ENCODE measurements at places on chromosomes 11 and 22. TPM values are rescaled to one million over a fixed set of nuclear protein-coding genes. Genes with fewer than 3 reads are reported as not detected.
A peak's percentile ranks its signal among the peaks of the same experiment; 100 is the strongest.

The TBX10 gene
- total RNA-seq, result not detected

DNA sequence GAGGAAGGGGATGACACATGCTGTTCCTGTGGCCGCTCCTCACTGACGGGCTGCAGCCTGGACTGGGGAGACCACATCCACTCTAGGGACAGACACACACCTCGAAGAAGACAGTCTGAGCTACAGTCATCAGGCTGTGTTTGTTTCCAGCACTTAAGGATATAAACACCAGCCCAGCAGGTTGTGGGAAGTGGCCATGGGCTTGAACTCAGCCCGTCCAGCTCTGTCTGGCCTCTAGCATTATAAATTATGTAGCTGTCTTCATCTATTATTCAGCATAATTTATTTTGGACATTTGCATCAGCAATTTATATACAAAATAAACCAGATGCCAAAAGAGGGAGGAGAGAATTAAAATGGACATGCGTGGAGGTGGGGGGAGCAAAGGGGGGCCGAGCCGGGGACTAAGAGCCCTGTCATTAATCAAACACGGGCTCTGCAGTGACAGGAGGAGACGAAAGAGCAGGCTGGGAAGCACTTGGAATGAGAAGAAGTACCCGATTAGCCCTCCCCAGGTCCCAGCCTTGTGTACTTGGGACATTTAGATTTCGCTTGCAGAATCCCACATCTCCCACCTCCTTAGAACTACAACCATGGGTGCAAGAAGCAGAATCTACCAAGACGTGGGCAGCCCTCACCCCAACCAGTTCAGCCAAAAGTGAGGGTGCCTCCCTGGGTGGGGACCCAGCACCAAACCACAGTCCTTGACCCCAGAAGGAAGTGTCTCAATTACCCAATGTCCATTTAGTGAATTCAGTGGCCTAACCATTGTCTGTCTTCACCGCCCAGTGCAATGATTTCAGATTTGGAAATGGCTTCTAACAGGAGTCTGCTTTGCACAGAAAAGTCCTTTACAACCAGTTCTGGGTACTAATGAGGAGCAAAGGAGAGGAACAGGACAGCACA, 309.6 kb downstream of the OPCML start:
- DNase-seq, result no peak

The OR2AG1 gene
- total RNA-seq, result not detected

The ALX4 gene
- total RNA-seq, result not detected

DNA sequence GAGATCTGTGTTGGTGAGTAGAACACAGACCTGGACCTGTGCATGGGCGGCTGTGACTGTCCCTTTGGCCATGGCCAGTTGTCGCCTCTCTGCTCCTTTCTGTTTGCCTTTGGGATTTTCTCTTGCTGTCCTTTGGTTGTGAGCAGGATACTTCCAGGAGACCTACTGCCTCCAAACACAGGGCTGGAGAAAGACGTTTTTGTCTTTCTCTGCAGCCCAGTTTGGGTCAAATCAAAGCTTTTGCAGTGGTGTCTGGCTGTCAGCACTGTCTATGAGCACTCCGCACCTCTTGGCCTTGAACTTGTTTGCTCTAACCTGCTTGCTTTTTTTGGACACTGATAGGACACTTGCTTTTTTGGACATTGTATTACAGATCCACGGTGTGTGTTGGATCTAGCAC, 108.9 kb upstream of the SORL1-AS1 start:
- no peak for DNase-seq

DNA sequence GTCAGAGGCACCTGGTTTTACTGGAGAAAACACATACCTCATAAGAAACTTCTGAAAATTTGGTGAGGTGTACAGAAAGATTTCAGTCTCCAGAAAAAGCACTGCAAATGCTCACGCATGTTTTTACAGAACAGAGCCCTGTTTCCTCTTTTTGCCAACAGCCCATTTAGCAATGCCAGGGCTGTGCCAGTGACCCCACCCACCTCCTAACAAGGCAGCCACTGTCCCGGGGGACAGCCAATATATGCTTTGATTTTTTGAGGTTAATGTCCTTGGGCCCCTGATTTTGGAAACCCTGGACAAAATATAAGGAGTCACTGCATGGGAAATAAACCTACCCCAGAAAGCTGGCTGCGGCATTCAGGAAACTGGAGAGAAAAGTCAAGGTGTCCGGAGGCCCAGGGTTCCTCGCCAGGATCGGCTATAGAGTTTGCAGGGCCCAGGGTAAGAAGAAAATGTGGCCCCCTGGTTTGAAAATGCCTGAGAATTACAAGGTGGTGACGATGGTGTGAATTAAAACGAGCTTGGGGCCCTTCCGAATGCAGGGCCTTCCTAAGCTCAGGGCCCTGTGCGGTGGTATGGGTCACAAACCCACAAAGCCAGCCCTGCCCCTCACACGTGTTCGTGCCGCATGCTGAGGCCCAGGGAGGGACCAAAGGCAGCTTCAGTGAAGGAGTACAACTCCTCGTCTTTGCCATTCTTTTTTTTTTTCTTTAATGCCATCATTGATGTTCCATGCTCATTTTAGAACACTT, 71.1 kb upstream of the WNT7B start:
- peak; percentile 79 for DNase-seq

The AP1B1 gene
- total RNA-seq, result 49.8 TPM

DNA sequence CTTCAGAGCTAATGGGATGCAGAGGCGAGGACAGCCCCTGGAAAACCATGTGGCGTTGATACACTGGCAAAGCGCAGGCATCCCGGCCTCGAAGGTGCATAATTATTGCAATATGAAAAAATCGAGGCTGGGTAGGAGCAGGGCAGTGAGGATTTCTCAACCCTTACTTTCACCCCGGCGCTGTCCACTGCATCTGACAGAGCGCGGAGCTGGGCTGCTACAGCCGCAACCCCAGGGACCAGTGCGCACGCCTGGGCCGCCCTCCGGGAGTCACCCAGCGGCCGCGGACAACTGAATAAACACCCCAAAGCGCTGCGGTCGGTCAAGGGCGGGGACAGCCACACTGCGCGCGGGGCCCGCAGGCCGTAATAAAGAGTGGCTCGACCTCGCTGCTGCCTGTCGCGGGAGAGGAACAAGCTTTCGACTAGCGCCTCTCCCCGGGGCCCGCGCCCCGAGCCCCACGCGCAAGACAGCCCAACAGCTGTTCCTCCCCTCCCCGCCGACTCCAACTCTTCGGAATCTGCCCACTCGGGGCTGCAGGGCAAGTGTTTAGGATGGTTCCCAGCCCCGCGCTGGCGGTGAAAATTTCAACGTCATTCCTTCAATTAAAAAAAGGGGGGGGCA, 3.6 kb upstream of the WT1 start:
- DNase-seq, result no peak

The LARGE2 gene
- not detected for total RNA-seq

DNA sequence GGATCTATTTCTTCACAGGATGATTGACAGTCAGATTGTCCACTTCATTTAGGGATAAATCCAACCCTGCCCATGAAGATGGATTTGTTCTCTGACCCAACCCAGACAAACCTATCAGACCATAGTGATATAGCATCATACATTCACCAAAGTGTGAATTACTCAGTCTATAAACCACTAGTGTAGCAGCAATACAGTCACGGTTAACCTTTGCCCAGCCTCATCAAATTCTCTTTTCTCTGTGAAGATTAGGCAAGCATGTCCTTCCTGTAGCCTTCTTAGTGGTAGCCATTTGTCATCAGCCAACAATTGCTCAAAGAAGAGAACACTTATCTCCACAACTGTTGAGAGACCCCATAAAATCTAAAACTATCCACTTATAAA, 14.4 kb upstream of the BIRC2 start:
- no peak for DNase-seq

The DRD2 gene
- not detected for total RNA-seq

The KRTAP5-8 gene
- not detected for total RNA-seq

DNA sequence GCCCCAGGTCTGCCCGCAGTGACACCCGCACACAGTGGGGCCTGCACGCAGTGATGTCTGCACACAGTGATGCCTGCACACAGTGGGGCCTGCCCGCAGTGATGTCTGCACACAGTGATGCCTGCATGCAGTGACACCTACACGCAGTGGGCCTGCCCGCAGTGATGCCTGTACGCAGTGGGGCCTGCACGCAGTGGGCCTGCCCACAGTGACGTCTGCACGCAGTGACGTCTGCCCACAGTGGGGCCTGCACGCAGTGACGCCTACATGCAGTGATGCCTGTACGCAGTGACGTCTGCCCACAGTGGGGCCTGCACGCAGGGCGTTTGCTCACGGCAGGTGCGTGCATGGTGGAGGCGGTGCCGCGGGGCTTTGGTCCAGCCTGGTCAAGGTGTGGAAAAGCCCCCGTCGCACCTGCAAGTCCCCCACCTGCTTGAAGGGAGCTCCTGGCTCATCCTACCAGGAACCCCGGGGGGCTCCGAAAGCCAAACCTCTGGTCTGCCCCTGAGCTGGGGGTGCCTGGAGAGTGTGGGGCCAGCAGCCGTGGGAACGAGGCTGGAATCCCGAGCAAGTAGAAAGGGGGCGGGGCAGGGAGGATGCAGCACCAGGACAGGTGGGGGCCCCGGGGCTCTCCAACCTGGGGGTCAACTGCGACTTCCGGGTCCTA, 8.9 kb upstream of the SYT8 start:
- no peak for DNase-seq

GRCh38 chr11:47488674-47489394, 39.9 kb upstream of the RAPSN start:
- DNase-seq, result no peak

The NDUFS8 gene
- total RNA-seq, result 117 TPM

- no peak for DNase-seq
Measured at GRCh38 chr11:94084164-94084563, 44.5 kb upstream of the PANX1 start.

- DNase-seq, result no peak
Measured at GRCh38 chr11:14314127-14314526, 44.9 kb downstream of the RRAS2 start.

The LRFN4 gene
- 42.2 TPM for total RNA-seq

GRCh38 chr22:44394246-44395117, 81.7 kb upstream of the SHISAL1 start:
- DNase-seq, result no peak

DNA sequence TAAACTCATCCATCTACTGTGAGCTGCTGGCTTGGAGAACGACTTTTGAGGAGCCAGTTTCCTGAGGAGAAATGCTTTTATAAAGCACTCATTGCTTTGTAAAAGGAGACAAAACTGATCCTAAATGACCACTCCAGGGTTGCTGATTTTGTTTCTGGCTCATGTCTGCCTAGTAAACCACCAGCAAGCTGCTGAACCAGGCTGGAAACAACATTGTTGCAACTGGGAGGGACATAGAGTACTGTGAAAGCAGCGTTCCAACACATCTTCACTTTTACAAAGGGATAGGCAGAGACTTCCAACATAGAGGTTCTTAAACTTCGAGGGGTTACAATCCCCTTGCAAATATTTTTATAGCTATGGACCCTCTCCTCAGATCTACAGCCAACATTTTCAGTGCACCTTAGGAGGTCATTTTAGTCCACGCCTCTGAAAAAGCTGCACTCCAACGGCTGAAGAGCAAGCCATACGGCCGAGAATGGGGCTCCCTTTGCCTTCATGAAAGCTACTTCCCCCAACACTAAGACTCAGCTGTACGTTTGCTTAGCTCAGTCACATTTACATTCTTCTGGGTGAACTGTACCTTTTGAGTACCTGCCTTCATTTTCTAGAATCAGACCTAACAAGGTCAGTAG, 54.7 kb downstream of the PANX1 start:
- no peak for DNase-seq

DNA sequence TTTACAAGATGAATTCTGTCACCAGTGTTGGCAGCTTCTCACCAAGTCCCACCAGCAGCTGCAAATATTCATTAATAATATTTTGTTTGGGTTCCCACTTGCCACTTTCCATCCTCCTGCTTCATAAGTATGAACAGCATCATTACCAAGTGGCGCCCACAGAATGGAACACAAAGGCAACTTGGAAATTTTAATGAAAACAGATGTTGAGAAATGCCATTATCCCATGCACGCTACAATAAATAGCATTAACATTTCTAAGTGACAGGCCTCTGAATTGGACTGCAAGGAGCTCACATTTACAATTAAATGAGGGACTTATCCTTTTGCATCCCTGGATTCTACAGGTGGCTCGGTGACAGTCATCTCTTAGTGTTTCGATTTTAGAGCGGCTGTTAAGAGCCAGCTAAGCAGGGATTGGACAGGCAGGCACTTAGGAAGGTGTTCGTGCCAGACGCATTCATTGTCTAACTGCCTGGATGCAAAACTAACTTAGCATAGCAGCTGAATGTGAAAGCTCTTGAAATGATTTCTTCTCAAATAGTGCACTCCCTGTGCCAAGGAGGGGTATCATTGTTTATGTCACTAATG, 170.3 kb downstream of the KIRREL3 start:
- peak; percentile 8 for DNase-seq

The PRODH gene
- total RNA-seq, result not detected

- peak; percentile 53 for DNase-seq
Measured at GRCh38 chr11:27464289-27464696, 8.3 kb downstream of the LGR4 start.

DNA sequence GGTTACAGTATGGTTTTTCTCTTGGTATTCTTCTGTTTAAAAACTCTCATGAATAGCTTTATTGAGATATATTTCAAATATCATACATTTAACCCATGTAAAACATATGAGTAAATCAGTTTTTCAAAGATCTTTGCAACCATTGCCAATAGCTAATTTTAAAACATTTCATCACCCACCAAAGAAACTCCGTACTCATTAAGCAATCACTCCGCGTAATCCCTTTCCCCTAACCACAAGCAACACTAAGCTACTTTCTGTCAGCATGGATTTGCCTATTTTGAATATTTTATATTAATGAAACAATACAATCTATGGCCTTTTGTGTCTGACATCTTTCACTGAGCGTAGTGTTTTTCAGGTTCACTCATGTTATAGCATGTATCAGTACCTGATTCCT, 697.9 kb upstream of the ANO5 start:
- no peak for DNase-seq

- no peak for DNase-seq
Measured at GRCh38 chr11:60370252-60370810, 8.0 kb upstream of the MS4A7 start.

The KIF18A gene
- 12.5 TPM for total RNA-seq

- DNase-seq, result no peak
Measured at GRCh38 chr22:43260331-43261231, 73.6 kb upstream of the TTLL12 start.

DNA sequence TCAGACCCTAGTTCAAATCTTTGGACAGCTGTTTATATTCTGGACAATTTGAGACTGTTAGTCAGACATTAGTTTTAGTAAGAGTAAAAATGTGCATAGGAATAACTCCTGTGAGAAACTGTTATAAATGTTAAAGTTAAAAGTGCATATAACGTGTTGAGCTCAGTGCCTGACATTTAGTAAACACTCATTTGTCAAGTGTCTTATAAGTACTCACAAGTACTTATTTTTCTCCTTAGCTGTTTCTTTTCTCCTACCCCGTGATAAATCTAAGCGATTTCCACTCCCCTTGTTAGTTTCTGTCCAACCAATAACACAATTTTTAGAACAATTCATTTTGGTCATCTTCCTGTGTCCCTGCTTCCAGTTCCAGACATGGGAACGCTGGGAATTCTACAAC, 59.3 kb downstream of the LRRC4C start:
- no peak for DNase-seq

The BIRC3 gene
- 0.97 TPM for total RNA-seq

- no peak for DNase-seq
Measured at GRCh38 chr11:120904116-120904515, 119.8 kb upstream of the TBCEL start.

GRCh38 chr11:105840391-105840790, 181.6 kb downstream of the MSANTD4 start:
- DNase-seq, result no peak
